ENCODE measurements at places on chromosomes 13 and 19.

DNA sequence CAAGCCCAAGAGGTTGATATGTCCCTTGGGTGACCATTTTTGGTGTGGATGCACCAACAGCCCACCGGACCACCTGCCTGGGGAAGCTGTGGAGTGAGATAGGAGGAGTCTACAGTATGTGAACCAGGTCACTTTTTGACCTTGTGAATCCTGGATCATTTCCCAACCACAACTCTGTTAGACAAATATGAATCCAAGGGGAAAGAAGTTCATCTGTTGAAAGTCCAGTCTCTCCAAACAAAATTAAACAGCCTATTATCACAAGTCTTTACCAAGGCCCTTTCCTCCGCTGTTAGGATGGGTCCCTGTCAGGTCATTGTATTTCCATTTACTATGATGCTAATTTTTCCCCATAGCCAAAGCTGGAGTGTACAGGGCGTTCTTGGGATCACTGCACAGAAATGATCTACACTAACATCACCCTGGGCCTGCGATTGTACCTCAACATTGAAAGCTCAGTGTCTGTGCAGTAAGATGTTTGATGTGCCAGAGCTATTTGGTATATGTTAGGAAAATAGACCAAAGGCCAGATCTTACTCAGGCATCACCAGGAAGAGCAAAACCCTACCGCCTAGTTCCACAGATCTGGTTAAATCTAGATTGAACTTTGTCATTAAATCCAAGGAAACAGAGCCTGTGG, 117.1 kb downstream of the STARD13 start:
- DNase-seq: no peak

DNA sequence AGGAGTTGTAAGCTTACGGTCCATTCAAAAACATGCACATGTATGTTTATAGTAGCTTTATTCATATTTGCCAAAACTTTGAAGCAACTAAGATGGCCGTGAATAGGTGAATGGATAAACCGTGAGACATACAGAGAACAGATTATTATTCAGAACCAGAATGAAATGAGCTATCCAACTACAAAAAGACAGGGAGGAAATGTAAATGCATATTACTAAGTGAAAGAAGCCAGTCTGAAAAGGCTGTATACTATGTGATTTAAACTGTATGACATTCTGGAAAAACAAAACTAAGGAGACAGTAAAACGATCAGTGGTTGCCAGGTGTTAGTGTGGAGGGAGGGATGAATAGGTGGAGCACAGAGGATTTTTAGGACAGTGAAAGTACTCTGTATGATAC, 19.9 kb downstream of the NDFIP2 start:
- DNase-seq: no peak

GRCh38 chr19:42683917-42684513, 56.3 kb downstream of the PSG3 start:
- peak; percentile 7 for DNase-seq

- no peak for DNase-seq
Observed at GRCh38 chr19:18895824-18896341, at the start of gene CERS1. TSS of gene CERS1 (minus strand) at chr19:18896158. CDS start at chr19:18896072, 86 bp downstream.

GRCh38 chr13:45863709-45864590, 12.4 kb upstream of the SIAH3 start:
- no peak for DNase-seq

GRCh38 chr19:45137179-45137761, 23.5 kb downstream of the NKPD1 start:
- no peak for DNase-seq

DNA sequence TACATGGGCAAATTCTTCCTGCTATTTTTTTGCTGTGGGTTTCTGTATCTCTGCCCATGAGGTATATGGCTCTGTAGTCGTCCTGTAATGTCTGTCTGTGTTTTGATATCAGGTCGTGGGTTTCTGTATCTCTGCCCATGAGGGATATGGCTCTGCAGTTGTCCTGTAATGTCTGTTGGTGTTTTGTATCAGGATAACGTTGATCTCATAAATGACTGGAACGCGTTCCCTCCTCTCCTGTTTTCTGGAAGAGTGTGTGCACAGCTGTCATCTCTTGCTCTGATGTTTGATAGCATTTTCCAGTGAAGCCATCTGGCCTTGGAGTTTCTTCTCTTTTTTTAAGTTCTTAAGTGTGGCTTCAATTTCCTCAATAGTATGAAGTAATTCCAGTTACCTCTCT, 57.2 kb downstream of the SOX1 start:
- no peak for DNase-seq

GRCh38 chr13:81001828-81002385, 661.0 kb upstream of the SPRY2 start:
- no peak for DNase-seq

DNA sequence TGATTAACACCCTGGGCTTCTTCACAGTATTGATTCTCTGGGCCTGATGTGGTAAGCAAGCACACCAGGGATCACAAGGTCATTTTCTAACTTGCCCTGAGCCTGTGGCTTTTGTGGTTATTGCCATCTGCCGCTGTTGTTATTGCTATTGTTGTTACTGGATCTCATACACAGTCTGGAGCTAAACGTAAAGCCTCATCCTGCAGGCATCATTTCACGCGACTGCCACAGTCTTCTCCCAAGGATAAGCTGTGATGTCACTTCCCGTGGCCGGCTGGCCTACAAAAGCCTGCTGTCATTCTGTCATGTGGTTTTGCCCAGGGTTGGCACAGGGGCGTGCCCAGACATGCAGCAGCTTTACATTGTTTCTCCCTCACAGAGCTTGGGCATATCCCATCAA, 154.0 kb upstream of the GPR12 start:
- no peak for DNase-seq
